ENCODE measurements at places on chromosomes 2 and 18. TPM values are rescaled to one million over a fixed set of nuclear protein-coding genes. Genes with fewer than 3 reads are reported as not detected.

DNA sequence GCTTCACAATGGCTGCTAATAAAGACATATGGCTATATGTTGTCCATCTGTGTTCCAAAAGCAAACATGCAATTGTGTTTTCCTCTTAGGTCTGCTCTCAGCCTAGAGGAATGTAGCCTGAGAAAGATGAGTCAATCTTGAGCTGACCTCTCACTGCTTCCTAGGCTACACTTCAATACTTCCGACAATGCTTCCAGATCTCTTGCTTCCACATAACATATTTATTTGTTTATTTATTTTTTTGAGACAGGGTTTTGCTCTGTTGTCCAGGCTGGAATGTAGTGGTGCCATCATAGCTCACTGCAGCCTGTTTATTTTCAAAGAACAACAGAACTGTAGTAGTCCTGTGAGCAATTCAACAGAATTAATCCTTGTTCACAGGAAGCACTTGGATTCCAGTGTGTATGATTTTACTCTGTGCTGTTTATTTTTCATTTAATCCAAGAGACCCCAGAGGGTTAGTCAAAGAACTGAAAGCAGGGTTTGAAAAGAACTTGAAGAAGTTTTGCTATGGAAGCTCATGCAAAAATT, 437.9 kb downstream of the TXNL1 start:
- DNase-seq = peak; percentile 41

GRCh38 chr2:124001696-124002430, 23.2 kb upstream of the CNTNAP5 start:
- peak; percentile 82 for DNase-seq

The IL36A gene
- polyA plus RNA-seq = not detected

GRCh38 chr18:67199993-67200617, 316.4 kb downstream of the DSEL start:
- peak; percentile 68 for DNase-seq

The AGAP1 gene
- polyA plus RNA-seq = 30.9 TPM

DNA sequence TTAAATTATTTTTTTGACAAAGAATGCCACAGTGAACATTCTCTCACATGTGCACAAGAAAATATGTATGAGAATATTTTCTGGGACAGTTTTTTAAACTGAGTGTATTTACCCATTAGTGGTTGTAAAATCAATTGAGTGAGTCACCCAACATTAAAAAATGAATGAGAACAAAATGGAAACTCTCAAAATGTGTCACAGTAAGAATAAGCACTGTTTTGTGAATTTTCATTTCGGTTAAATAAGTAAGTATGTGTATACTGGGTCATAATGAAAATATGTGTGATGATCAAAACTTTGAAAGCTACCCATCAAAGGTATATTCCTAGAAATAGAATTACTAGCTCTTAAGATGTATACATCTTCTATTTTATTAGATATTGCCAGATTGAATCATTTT, 11.6 kb downstream of the BABAM2 start:
- no peak for DNase-seq

DNA sequence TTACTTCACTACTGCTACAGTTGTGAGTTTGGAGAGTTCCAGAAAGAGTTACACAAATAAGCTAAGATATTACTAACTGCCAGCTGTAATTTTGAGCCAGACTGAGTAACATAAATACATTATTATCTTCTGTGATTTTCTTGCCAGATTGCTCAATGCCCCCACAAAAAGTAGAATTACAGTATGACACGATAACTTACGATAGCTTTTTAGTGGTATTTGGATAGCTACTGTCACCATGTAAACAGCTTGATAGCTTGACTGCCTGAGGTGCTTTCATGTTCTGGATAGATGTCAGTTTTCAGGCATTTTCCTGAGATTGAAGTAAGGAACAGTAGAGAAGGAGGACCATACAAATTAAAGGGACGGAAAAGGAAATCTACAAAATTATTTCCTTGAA, 533.3 kb downstream of the SOCS6 start:
- DNase-seq = no peak

The NDUFB3 gene
- 97.8 TPM for polyA plus RNA-seq

The COL4A3 gene
- polyA plus RNA-seq = not detected

GRCh38 chr2:74093840-74094239, 53.9 kb downstream of the BOLA3 start:
- no peak for DNase-seq

GRCh38 chr2:676647-677055, 555 bp downstream of the TMEM18 start:
- DNase-seq = peak; percentile 99

DNA sequence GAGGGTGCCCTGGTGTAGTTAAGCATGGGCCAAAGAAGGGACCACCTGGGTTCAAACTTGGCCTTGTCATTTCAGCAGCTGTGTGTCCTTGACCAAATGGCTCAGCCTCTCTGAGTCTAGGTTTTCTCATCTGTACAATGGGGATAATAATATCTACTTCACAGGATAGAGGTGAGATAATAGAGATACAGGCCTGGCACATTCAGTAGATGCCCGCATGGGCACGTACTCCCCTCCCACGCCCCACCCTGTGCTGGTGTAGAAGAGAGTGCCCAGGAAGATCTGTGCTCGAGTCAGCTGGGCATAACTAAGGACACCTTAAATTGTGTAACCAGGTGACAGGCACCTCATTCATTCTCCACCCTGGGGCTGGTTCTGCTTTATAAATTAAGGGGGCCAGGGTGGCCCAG, 8.4 kb upstream of the TMEM185B start:
- no peak for DNase-seq

DNA sequence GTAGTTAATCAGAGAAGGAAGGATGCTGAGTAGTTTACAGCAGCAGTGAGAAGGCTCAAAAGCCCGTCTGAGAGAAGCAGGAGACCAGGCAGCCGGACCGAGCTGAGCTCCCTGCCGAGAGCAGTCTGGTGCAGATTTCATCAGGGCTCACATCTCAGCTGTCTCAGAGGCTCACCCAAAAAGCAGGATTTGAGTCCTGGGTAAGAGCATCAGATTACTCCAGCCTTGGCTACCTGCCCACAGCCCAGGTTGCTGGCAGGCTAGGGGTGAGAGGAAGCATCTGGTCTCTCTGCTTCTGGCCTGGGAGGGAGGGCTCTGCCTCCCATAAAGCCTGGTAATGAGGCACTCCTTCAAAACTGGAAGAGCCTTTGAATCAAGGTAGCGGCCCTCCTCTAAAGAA, 140.5 kb downstream of the ST6GAL2 start:
- peak; percentile 80 for DNase-seq

GRCh38 chr2:64260817-64261216, 116.6 kb upstream of the PELI1 start:
- DNase-seq = peak; percentile 87

DNA sequence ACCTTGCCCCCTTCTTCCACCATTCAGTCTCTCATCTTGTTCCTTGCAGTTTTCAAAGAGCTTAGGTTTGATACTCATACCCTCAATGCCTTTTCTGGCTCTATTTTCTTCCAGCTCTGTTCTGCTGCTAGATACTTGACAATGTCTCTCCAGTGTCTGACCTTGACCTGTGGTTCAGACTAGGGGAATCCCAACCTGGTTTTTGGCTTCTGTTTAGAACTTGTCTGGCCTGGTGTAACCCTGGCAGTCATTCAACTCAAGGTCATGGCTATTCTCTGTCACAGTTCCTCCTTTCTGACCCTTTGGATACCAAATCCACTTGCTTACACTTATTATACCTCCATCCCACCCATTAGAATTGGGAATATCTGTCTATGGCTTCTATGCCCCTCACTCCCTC, 31.8 kb upstream of the IMP4 start:
- no peak for DNase-seq

The REG3G gene
- polyA plus RNA-seq = not detected

DNA sequence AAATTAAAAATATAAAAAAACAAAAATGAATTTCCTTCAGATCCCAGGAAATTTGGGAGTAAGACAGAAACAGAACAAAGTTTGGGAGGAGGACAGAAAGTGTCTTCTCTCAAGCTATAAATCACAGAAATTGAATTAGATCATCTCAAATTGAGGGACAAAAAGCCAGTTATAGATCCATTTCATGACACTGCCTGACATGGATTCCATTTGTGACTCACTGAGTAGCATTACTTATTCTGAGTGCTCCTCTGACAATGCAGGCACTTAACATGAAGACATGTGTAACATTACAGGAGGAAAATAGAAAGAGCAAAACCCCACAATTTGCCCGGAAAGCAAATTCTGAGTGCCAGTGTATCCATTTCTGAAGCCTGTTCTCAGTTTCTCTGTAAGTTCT, 63.9 kb upstream of the CREB1 start:
- DNase-seq = no peak

The LINC00305 gene
- polyA plus RNA-seq = not detected

GRCh38 chr2:76318848-76319360, 608.2 kb upstream of the GCFC2 start:
- DNase-seq = peak; percentile 59

- peak; percentile 75 for DNase-seq
These were observed at the start of gene MARCO for GRCh38 chr2:118942031-118942430. TSS of gene MARCO (plus strand) at chr2:118942194. CDS start at chr2:118942301, 107 bp downstream.

The TUBA3E gene
- polyA plus RNA-seq = not detected

GRCh38 chr2:217805668-217806481, 196.9 kb downstream of the TNS1 start:
- no peak for DNase-seq

- peak; percentile 41 for DNase-seq
These were observed 290.1 kb downstream of the CLIP4 start for GRCh38 chr2:29405266-29405665.

DNA sequence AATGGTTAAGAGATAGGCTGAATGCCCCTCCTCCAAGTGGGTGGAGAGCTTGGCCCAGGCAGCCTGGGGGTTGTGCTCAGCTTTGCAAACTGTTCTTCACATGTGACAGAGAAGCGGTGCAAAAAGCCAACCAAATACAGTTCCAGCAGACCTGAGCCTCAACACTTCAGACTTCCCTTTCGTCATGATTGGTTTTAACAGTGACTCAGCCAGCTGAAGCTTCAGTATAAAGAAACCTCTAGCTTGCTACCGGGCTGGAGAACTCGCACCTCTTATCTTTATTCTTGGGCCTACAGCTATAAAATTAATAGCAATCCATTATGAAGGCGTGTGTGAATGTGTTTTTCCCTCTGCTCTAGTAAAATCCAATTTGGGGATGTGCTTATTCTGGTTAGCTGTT, 20.0 kb downstream of the SETBP1 start:
- DNase-seq = peak; percentile 76

The RNF149 gene
- polyA plus RNA-seq = 38.9 TPM

The PRSS56 gene
- polyA plus RNA-seq = 1.8 TPM

The HNRNPLL gene
- polyA plus RNA-seq = 37.4 TPM

GRCh38 chr18:44741511-44741910, 60.8 kb downstream of the SETBP1 start:
- DNase-seq = peak; percentile 91

- DNase-seq = no peak
These were observed 227.6 kb downstream of the SEPTIN10 start for GRCh38 chr2:109386004-109386695.

DNA sequence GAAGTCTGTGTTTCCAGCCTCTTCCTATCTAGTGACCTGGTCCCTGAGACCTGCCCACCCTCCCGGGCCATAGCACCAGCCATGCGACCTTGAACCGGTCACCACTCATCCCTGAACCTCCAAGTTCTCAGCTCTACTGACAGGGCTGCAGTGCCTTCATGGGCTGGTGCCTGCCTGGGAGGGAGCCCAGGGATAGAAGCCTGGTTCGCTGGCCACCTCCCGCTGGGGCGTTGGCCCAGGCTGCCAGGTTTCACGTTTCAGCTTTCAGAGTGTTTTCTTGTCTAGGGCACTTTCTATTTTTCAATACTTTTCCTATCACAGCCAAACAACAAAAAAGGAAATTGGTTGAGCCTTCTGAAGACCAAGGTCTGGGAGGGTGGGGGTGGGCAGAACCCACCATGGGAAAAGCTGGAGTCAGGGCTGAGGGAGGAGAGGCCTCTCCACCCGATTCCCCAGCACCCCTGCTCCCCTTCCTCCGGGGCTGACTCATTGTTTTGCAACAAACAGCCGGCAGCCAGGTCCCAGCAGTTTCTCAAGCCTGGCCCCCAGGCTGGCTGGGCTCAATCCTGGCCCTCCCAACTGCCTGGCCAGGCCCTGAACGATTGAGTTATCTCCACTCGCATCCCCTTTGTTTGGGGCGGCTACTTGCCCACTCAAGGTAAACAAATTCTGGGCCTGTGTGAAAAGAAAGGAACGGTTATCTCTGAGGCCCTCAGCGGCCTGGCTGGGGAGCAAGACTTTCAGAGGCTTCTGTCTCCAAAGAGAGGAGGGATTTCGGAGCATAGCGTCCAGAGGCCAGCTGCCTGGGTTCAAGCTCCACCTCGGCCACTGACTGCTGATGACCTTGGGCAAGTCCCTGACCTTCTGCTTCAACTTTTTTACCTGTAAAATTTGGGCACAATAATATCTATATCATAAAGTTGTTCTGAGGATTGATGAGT, 47.5 kb downstream of the ZFP36L2 start:
- DNase-seq = peak; percentile 88

- peak; percentile 74 for DNase-seq
These were observed 191.9 kb upstream of the TCF4 start for GRCh38 chr18:55779691-55780585.

- no peak for DNase-seq
These were observed 14.0 kb upstream of the IMP4 start for GRCh38 chr2:130328710-130329109.

DNA sequence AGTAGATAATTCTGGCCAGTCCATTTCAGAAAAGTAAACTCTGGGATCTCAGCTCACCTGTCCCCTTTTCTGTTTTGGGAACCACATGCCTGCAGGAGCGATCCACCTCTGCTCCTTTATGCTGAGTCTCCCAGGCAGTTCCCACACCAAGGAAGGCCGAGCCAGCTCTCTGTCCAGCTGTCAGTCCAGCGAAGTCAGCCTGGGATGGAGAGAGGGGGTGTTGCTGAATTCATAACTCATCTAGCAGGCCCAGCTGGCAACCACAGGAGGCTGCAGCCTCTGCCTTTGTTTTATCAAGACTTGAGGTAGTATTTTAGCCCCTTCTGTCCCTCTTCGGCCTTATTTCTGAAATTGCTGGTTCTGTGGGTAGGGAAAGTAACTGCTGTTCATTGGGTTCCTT, 209.9 kb downstream of the ARL4C start:
- no peak for DNase-seq

DNA sequence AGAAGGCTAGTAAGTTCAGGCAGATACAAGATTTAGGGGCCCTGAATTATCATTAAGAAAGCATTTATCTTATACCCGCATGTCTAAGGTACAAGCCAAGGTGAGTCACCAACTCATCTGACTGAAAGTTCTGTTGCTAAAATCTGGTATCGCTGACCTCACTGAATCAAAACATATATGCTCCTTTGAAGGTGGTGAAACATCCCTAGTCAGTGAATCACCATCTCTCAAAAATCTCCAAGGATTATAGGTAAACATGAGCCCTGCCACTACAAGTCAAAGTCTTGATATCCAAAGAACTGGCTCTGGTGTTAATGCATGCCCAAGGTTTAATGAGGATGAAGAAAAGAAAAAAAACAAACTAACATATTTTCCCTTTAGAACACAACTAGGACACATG, 43.5 kb downstream of the IRS1 start:
- no peak for DNase-seq

The IL37 gene
- polyA plus RNA-seq = not detected

GRCh38 chr18:13500869-13501542, 225.4 kb downstream of the FAM210A start:
- peak; percentile 91 for DNase-seq

The PLGLB2 gene
- polyA plus RNA-seq = 1.4 TPM

The GATA6 gene
- 1.6 TPM for polyA plus RNA-seq

The ANKRD30B gene
- polyA plus RNA-seq = not detected

The SERPINB11 gene
- not detected for polyA plus RNA-seq

GRCh38 chr2:45006942-45007287, 2.3 kb downstream of the SIX2 start:
- DNase-seq = no peak

The CDH20 gene
- polyA plus RNA-seq = 1.7 TPM

Data from muscle of leg (tissue), 16 donors.